Amniotic epithelial cell (primary cell): ENCODE measurements at places on chromosomes 2 and 18.
A peak's percentile ranks its signal among the peaks of the same experiment; 100 is the strongest.

GRCh38 chr18:70421471-70422390 is 132.9 kb downstream of the SOCS6 start:
- peak; percentile 98 for DNase-seq

GRCh38 chr2:234787114-234787513 is 164.7 kb upstream of the SH3BP4 start:
- DNase-seq = no peak

DNA sequence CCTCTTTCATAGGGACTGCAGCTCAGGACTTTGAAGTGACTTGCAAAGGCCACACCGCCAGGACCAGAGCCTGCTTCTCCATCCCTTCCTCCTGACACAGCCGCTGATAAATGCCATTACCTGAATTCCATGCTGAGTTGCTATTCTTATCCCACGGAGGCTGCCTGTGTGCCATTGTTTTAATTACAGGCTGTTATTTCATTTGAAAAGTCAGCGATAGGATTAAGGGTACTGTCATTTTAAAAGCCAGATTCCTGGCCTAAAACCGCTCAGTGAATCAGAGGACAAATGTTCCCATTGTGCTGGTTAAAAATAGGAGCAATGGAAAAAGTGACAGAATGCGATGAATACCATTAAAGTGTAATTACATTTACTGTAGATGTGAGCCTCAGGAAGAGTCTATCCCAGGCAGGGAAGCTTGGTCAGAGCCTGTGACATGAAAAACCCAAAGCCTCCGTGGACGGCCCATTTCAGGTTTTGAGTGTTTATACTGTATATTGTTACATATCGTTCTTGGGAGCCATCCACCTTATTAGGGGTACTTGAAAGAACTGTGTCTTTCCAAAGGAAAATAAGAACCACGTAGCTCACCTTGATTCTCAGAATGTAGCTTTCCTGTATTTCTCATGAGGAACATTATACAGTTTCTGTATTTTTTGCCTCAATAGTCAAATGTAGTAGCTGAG is 41.3 kb downstream of the PDCL3 start:
- no peak for DNase-seq

DNA sequence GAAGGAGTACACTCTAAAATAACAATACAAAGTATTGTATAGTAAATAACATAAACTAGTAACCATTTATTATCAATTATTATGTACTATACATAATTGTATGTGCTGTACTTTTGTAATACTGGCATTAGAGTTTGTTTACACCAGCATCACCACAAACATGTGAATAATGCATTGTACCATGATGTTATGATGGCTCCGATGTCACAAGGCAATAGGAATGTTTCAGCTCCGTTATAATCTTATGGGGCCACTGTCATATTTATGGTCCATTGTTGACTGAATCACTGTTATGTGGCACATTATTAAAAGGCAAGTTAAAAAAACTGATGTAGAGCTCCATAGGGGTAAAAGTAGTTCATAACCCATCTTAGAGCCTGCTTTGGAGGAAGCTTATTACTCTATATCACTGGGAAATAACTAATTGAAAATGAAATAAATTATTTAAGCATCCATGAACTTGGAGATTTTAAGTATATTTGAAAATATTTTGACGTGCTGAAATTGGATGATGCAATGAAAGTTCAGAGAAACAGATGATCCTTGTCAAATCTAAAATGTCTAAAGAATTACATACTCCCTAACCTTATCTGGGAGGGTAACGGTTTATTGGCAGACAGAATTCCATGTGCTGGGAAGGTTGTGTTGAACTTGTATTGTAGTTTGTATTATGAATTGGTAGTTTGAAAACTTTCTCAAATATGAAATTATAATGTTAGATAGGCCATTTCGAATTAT is 2.4 kb downstream of the SKA1 start:
- peak; percentile 54 for DNase-seq

DNA sequence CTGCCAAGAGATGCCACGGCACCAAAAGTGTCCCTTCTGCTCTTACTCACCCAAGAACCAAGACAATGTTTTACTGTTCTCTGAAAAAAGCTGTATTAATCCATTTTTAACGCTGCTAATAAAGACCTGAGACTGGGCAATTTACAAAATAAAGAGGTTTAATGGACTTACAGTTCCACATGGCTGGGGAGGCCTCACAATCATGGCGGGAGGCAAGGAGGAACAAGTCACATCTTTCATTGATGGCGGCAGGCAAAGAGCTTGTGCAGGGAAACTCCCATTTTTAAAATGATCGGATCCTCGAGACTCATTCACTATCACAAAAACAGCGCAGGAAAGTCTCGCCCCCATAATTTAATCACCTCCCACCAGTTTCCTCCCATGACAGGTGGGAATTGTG is 1.9 kb upstream of the STAT1 start:
- DNase-seq = no peak
